Right lung (tissue), 10 donors: ENCODE measurements at places on chromosomes 1 and 21.
A peak's percentile ranks its signal among the peaks of the same experiment; 100 is the strongest.

DNA sequence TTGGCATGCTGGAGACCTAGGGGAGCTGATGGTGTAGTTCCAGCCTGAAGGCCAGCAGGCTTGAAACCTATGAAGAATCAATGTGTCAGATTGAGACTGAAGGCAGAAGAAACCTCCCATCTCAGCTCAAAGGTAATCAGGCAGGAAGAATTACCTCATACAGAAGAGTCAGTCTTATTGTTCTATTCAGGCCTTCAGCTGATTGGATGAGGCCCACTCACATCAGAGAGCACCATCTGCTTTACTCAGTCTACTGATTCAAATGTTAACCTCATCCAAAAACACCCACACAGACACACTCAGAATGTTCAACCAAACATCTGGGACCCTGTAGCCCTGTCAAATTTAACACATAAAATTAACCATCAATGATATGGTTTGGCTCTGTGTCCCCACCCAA, 13.7 kb upstream of the CCN1 start:
- DNase-seq: no peak

GRCh38 chr1:14010476-14010875, 310.5 kb downstream of the PRDM2 start:
- no peak for DNase-seq

GRCh38 chr1:205301842-205302588, 19.5 kb downstream of the NUAK2 start:
- DNase-seq: no peak

- no peak for DNase-seq
These were observed 52.2 kb upstream of the TTC34 start for GRCh38 chr1:2853711-2854110.

GRCh38 chr1:30537279-30537678, 186.1 kb downstream of the MATN1 start:
- no peak for DNase-seq

DNA sequence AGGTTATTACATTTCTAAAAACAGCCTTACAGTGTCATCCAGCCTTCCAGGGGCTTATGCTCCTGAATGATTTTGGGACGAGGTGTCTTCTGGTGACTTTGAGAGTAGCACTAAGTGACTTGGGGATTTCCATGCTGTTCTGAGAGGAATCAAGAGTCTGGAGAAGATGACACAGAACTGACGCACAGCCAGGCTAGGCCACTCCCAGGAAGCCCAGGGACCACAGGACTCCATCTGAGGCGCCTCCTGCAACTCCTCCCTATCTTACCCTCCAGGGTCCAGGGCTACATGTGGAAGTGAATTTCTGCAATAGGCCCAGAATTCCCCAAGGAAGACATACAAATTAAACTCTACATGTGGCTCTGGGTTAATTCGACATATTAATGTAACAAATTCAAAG, 92.5 kb downstream of the SLC25A24 start:
- no peak for DNase-seq

- peak; percentile 59 for DNase-seq
These were observed 273.1 kb upstream of the SNX7 start for GRCh38 chr1:98388441-98388840.

GRCh38 chr1:30868833-30869435, 39.6 kb downstream of the SDC3 start:
- DNase-seq: no peak

- no peak for DNase-seq
These were observed 2.9 kb downstream of the CHAF1B start for GRCh38 chr21:36388096-36388495.

DNA sequence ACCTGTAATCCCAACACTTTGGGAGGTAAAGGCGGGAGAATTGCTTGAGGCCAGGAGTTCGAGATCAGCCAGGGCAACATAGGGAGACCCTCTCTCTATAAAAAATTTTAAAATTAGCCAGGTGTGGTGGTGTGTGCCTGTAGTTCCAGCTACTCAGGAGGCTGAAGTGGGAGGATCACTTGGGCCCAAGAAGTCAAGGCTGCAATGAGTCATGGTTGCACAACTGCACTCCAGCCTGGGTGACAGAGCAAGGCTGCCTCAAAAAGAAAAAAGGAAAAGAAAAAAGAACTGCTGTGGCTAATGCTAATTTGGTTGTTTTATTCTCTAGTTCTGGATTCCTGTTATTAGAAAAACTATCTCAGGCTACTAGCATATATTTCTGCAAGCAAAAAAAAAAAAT, 29.8 kb downstream of the DBT start:
- no peak for DNase-seq

- DNase-seq: no peak
These were observed 4.8 kb downstream of the KRTAP21-3 start for GRCh38 chr21:30713766-30714165.

- DNase-seq: peak; percentile 71
These were observed 48.1 kb downstream of the ELAPOR1 start for GRCh38 chr1:109161858-109162606.
